ENCODE measurements at places on chromosomes 12 and 14.

- DNase-seq = no peak
Measured at GRCh38 chr14:83463500-83464098, 1929.9 kb upstream of the SEL1L start.

DNA sequence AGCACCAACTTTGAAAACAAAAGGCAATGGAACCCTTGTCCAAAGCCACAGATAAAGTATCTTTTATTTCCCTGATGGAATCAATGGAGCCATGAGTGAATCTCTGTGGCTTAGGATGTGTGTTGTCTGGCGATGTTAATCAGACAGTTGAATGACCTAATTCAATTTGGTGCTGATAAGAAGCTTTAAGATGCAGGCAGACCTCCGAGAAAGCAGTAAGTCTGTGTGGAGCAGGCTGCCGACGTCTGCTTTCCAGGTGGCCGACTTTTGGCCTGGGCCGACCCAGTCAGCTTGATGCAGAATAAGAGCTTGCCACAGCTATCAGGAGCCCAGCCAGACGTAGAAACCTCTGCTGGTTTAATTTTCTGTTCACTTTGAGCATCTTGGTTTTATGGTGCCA is 21.1 kb upstream of the TMEM132C start:
- no peak for DNase-seq

GRCh38 chr14:88818018-88818417 is 6.4 kb upstream of the TTC8 start:
- no peak for DNase-seq

DNA sequence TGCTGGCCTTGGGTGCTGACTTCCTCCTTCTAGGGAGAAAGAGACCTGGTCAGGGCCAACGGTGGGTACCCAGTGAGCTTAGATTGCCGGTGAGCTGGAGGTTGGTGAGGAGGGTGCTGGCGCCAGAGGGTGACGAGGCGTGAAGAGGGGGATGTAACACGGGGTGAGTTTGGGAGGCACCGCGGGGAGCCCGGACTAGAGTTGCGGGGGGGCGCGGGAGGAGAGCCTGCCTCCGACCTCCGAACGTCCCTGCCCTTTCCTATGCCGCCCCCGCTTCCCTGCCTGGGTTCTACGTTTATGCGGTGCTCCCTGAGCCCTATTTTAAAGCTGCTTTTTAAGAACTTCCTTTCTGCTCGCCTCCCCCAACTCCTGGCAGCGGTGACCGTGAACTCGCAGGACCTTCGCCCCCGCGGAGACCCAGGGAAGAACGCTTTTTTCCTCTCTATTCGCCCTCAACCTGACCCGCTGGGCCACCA is 18.6 kb downstream of the OR6S1 start:
- DNase-seq = no peak

- no peak for DNase-seq
Measured at GRCh38 chr12:44703182-44703910, 172.8 kb downstream of the NELL2 start.
